ENCODE measurements at places on chromosomes 1 and 21.

DNA sequence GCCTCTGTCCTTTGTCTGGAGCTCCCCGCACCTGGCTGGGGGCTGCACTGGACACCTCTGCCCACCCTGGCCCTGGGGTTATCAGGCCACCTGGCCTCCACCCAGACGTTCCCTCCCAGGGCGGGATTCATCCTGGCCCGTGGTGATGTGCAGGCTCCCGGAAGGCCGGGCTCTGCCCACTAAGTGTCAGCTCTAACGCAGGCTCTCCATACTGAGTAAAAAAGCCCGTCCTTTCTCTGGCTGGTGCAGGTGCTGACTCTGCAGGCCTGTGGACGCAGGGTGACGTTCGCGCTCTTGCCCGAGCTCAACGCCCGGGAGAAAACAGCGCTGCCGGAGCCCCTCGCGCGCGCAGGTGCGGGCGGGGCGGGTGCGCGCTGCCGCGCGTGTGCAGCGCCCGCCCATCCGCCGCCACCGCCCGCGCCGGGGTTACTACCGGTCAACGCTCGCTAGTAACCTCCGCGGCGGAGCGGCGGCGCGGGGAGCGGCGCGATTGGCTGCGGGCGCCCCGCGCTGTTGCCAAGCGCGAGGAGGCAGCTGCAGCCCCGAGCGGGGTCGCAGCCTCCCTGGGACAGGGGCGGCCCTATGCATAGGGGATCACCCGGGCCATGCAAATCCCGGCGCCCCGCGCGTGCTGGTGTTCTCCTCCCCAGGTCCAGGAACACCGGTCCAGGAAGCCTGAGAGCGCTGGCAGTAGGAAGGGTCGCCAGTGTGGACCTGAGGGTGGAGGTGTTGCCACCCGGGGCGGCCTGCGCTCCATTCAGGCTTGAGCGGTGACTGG, 15.7 kb downstream of the ABCG1 start:
- DNase-seq: no peak

GRCh38 chr1:94255476-94255875, 18.1 kb upstream of the ARHGAP29 start:
- DNase-seq: no peak

DNA sequence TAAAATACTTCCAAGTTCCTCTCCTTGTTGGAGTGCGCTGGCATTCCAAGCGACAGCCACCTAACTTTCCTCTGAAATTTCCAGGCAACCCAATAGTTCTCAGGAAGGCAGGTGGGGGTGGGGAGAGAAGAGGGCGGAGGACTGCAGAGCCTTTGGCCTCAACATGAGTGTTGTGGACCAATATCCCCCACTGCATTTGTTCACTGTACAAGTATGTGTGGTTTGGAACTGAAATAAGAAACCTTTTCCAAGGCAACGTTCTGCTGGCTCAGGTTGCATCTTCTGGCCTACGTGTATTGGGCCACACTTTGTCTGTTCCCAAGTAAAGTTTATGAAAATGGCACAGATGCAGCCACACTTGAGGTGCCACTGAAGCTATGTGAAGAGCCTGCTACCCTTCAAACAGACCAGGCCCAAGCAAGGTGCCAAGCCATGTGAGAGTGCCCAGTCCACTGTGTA, 153.4 kb downstream of the DHRS3 start:
- DNase-seq: no peak

DNA sequence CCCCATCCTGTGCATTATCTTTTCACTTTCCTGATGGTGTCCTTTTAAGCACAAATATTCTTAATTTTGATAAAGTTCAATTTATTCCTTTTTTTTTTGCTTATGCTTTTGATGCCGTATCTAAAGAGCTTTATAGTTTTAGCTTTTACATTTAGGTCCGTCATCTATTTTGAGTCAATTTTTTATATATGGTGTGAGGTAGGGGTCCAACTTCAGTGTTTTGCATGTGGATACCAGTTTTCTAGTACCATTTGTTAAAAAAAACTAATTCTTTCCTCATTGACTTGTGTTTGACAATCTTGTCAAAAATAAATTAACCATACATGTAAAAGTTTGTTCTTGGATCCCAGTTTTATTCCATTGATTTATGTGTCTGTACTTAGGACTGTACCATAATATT, 4.9 kb downstream of the MTF2 start:
- DNase-seq: no peak

All from stimulated activated CD8-positive, alpha-beta memory T cell treated with anti-CD3 and anti-CD28 coated beads, Interleukin-4, amount 100 ng/mL, for 1 hour (primary cell).